ENCODE measurements at places on chromosomes 6 and 20.

DNA sequence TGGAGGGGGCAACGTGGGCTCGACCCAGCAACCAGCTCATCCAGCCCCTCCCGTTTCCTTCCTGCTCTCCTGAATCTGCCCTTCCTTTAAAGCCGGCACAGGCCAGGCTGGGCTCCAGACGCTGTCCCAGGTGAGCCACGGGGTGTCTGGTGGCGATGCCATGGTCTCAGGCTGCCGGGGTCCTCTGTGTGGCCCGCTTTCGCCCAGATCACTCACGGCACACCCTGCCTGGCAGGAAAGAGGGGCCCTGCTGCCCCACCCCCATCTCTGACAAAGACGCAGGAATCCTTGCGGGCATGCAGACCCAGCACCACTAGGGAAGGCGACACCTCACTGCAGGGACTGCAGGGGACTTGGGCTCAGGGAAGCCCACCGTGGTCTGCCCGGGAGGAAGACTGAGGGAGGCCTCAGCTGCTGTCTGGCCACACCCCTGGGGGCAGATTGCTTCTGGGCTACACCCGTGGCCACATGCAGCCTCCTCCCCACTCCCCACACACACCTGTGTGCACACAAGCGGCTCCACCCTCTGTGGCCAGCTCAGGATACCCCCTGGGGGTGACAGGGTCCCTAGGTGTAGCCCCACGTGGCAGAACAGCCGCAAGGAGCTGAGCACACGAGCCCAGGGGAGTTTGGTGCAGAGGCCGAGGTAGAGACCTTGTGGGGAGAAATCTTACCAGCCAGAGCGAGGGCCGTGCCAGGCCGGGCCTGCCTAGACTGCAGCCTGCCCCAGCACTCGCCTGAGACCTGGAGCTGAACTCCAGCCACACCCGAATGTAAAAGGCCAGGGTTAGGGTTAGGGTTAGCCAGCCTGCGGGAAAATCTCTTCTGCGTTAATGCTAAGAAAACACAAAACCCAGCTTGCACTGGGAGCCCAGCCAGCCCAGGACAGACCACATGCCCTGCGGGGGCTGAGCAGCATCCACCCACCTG lies 104.6 kb downstream of the DLL1 start:
- no peak for DNase-seq

GRCh38 chr20:25085756-25086495 lies 4.0 kb upstream of the VSX1 start:
- DNase-seq = no peak

GRCh38 chr20:32470025-32470861 lies 112.1 kb downstream of the ASXL1 start:
- peak; percentile 58 for DNase-seq

GRCh38 chr6:114297135-114297534 lies 45.7 kb downstream of the HS3ST5 start:
- DNase-seq = no peak

DNA sequence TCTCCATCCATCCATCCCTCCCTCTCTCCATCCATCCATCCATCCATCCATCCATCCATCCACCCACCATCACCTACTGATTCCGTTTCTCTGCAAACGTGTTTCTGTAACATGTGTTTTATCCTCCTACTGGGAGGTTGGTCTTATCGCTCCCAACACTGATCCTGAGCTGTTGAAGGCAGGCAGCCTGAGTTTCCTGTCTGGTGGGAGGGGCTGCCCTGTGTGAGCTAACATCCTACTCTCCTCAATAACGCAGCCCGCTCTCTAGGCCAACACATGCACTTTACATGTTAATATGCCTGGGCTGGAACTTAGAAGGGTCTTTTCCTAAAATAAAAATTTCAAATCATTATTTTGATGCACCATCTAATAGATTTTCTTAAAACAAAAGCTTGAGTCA lies 126.5 kb downstream of the WDR27 start:
- no peak for DNase-seq

GRCh38 chr6:125310994-125311649 lies 9.4 kb upstream of the HDDC2 start:
- DNase-seq = no peak

DNA sequence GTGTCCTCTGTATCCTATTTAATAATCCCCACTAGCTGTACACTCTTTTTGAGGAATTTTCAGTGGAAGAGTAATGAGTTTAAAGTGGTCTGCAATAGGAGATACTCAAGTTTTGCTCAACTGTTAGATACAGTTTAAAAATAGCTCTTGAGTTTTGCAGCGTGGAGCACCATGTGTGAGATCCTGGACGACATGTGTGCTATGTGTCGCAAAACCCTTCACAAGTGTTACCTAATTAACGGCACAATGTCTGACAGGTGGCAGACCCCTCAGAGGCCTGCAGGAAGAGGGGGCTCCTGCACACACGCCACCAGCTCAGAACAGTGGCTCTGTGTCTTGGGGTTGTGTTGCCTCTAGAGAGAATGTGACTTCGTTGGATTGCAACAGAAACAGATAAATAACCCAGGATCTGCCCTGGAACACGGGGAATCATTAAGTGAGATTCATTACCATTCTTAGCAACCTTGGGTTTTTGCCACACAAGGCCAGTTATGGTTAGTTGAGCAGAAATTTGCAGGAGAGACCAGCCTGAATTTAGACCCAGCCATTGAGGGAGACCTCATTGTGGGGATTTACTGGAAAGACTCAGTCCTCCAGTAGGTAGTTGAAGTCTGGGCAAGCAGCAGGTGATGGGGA lies 73.8 kb downstream of the SASH1 start:
- no peak for DNase-seq

GRCh38 chr6:117761610-117762009 lies 86.3 kb downstream of the NUS1 start:
- DNase-seq = no peak

DNA sequence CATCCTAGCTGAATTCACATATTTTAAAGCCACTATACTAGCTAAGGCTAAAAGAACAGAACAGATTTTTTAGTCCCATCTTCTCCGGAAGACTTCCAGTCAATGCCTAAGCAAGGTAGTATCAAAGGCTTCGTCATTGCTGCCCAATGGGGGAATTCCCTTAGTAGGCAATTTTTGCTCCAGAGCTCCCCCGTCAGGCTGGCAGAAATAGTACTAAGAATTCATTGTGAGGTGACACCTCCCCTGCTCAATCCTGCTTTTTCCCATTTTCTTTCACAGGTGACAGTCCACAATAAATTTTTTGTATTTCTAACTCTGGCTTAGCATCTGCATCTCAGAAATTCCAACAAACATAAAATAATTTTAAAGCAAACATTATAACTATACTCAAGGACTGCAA lies 52.8 kb upstream of the SRSF6 start:
- DNase-seq = no peak

DNA sequence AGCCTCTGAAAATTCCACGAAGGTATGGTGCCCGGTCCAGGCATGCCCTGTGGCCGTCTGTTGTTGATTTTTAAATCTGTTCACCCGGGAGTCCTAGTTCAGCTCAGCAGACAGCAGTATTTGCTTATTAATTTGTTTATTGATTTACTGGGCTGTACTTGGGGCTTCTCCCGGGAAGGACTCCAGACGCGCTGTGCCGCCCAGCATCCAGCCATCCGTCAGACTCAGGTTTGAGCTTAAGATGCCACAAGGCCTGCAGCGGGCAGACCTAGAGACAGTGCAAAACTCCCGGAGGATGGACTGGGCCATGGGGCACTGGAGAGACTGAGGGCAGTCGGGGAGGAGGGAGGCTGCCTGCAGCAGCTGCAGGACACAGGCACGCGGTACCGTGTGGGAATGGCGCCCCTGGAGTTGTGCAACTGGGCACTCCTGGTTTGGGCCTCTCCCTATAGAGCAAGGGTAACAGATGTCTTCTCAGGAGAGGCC lies 17.3 kb upstream of the CCDC167 start:
- DNase-seq = no peak

GRCh38 chr6:14765106-14765505 lies 480.8 kb upstream of the JARID2 start:
- DNase-seq = no peak

DNA sequence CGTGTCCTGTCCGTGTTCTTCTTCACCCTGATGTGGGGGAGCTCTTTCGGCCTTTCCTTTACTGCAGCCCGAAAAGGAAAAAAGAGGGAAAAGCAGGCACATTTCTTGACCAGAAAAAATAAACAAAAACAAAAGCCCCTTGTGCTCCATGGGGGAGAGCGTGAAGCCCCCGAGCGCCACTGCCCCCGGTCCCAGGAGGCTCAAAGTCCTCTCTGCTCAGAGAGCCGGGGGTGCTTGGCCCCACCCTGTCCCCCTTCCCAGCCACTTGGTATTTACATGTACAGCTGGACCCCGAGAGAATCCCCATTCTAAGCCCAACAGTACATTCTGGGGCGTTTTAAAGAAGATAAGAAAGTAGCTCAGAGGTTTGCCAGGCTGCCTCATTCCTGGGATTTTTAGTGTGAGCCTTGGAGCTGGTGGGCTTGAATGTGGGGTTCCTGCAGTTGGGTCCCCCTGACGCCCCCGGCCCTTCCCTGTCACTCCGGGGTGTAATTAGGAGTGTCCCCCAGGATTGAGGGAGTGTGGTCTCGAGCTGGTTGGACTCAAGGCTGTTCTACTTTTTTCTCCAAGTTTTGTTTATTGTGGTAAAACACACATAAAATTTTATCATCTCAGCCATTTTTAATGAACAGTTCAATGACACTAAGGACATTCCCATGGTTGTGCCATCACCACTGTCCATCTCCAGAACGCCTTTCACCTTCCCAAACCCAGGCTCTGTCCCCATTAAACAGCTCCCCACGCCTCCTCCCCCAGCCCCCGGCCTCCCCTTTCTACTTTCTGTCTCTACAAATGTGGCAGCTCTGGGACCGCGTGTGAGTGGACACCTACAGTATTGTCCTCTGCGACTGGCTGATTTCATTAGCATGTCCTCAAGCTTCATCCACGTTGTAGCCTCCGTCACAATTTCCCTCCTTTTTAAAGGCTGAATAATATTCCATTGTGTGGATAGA lies 55.7 kb upstream of the BHLHE23 start:
- DNase-seq = no peak

DNA sequence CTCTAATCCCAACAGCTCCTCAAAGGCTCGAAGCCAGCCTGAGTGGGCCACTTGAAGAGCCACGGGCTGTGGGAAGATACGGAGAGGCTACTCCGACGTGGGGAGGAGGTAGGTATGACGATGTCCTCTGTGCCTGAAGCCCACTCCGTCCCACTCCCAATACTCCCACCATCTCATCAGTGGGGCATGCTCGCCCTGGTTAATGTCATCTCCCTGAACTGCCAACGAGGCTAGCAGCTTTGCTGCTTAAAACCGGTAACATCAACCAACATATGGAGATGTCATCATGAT lies 11.1 kb downstream of the NRN1 start:
- DNase-seq = no peak

- DNase-seq = peak; percentile 78
These were observed 91.5 kb upstream of the MLN start for GRCh38 chr6:33895296-33895695.

DNA sequence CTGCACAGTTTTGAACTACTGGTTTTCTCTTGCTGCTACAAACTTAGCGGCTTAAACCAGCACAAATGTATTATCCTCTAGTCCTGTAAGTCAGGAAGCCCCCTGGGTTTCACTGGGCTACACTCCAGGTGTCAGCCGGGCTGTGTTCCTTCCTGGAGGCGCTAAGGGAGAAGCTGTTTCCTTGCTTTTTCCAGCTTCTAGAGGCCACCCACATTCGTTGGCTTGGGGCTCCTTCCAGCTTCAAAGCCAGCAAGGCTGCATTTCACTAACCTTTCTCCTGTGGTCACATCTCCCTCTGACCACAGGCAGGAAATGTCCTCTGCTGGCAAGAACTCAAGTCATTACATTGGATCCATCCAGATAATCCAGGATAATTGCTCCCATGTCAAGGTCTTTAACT lies 350.6 kb upstream of the PLCB4 start:
- DNase-seq = no peak

GRCh38 chr20:63090682-63091571 lies 84.2 kb upstream of the BHLHE23 start:
- no peak for DNase-seq

GRCh38 chr6:41236276-41236675 lies 8.1 kb downstream of the TREML4 start:
- DNase-seq = no peak

GRCh38 chr6:32255199-32256153 lies 31.6 kb upstream of the NOTCH4 start:
- peak; percentile 44 for DNase-seq

DNA sequence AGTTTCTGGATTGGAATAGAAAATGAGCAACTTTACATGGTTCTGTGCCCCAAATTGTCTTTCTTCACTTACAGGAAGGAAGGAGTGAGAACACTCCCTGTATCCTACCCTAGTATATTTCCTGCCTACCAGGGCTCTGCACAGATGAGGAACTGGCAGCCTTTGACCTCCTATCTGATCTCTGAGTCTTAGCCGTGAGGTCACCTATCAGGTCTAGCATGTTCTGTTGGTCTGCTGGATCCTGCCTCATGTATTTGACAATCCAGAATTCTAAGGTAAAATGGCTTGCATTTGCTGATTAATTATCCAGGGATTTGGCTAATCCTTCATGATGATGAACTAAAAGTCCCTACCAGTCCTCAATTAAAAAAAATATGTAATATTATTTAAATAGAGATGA lies 35.0 kb upstream of the TRAM2 start:
- DNase-seq = no peak

GRCh38 chr20:3248167-3248992 lies 9.4 kb upstream of the SLC4A11 start:
- no peak for DNase-seq

DNA sequence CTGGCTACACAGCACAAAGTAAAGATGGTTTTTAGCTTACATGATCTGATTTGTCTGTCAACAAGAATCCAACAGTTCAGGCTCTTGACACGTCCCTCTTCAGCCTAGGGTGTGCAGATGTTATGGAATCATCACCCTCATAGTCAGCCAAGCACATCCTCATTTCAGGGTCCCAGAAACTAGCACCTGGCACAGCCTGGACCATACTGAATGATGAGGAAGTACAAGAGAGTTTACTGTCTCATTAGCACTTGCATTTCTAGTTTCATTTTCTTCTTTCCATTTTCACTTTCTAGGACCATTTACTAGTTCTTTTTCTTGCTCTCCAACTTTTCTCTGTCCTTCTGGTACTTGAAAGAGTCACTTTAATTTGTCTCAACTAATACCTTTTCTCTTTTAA lies 6.5 kb downstream of the RIPOR2 start:
- DNase-seq = no peak

DNA sequence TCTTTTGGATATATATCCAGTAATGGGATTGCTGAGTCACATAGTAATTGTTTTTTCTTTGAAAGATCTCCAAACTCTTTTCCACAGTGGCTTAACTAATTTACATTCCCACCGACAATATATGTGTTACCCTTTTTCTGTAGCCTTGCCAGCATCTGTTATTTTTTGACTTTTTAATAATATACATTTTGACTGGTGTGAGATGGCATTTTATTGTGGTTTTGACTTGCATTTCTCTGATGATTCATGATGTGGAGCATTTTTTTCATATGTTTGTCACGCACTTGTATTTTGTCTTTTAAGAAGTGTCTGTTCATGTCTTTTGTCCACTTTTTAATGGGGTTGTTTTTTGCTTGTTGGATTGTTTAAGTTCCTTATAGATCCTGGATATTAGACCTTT lies 58.9 kb upstream of the OPRM1 start:
- no peak for DNase-seq
